ENCODE measurements at places on chromosomes 3 and 15.
A peak's percentile ranks its signal among the peaks of the same experiment; 100 is the strongest.

DNA sequence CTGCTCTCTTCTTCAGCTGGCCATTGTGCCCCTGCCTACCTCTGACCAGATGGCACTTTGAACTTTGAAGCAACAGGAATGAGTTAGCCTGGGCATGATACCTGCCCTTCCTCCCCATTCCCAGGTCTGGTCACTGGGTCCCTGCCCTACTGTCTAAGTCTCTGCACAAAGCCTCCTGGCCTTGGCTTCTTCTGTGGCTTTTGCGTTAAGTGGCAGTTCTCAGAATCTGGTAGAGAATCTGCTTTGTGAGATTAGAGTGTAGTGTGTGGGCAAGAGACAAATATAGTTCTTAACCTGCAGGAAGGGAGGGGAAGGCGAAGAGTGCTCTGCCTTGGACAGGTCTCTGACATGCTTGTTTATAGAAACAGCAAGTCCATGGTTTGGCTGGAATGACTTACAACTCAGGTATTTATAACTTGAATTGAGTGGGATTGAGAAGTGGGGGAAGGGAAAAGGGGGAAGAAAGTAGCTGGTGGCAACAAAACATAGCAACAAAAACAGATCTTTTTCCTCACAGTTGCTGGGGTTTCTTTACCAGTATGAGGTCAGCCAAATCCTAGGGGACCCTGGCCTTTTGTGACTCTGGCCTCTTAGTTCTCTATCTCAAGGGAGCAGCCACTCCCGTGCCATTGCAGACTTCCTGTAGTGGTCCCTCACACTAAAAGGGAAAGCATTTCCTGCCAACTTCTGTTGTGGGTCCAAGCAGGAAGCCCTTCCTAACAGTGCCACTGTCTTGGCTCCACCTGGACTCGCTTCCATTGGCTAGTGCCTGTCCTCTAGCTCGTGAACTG lies 16.7 kb downstream of the MAPKBP1 start:
- DNase-seq, result no peak

DNA sequence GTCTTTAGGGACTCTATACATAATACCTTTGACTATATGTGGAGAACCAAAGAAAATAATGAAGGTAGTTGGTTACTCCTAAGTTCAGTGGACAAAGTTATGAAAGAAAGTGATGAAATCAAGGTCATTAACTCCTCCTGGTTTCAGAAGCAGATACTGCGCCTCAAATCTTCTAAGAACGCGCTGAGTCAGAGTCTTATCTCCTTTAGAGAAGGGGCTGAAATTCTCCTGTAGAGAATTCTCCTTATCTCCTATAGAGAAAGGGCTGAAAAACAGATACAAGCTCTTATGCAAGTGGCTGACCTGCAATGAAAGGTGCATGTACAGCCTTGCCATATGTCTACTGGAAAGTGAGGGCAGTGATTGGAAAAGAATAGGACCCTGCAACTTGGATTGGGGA lies 824.2 kb downstream of the NSUN3 start:
- no peak for DNase-seq

DNA sequence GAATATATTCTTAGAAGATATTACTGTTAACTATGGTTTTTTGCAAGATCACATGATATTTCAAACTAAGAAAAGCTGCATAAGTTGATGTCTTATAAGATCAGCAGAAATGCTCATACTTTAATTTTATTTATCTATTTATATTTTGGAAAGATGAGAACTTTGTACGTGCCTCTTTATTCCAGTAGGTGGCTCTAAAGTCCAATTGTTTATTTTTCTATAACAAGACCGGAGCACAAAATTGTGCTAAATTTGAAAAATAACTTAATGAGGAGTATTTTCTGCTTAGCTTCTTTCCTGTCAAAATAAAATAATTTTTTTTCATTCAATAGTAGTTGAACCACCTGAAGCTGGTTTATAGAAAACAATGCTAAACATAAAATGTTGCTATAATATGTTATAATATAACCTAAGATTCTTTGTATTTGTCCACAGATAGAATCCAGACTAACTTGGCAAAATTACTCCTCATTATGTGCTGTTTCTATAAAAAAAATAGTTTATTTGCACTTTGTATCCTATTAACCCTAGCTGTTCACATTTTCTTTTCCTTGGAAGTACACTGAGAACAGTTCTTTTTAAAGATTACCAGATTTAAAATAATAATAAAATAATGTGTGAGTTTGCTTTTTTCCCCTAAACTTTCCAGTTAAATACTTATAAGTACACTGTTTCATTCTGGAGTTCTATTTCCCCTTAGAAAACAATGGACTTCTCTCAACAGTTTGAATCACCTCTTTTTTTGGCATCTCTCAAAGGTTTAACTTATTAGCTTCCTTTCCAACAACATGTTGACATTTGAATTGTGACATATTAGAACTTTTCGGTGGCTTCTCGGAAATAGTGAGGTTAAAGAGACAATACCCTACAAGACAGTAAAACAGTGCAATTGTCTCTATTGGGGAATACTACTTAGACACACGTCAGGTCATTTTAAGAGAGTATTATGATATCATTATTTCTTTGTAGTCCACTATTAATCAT lies 530.0 kb downstream of the MECOM start:
- DNase-seq, result no peak

DNA sequence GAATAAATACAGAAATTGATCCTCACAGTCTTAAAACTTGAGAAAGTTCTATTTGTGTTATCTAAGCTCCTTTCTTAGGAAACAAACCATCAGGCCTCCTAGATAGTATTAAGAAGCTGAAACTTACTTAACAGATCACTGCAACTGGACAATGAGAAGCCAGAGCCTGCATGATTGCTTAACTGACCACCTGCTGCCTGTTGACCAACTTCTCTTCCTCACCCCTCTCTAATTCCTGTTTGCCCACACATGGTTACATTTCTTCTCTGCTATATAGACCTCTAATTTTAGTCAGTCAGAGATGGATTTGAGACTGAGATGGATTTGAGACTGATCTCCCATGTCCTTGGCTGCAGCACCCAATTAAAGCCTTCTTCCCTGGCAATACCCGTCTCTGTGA lies 13.5 kb downstream of the CCPG1 start:
- no peak for DNase-seq

GRCh38 chr3:194588236-194588635 lies 45.0 kb downstream of the TMEM44 start:
- no peak for DNase-seq

GRCh38 chr3:113741086-113741485 lies 5.0 kb downstream of the NAA50 start:
- DNase-seq, result no peak

GRCh38 chr15:59063042-59063441 lies 41.9 kb upstream of the CCNB2 start:
- no peak for DNase-seq

- no peak for DNase-seq
Measured at GRCh38 chr3:14297305-14297704, 105.1 kb upstream of the SLC6A6 start.

DNA sequence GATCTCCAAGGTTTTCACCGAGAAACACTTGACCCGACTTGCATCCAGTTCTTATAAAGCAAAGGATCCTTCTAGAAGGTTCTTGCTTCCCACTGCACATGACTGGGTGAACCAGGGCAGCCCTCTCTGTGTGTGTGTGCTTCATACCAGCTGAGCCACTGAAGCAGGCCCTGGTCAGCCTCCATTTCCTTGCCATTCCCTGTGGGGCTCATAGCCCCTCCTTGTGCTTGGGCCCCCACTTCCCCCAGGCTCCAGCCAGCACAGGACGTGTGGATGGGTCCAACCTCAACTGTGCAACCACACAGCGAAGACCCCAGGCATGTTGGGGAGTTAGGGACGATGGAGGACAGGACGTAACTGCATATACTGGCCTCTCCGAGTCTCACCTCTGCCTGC lies 15.5 kb downstream of the KLF15 start:
- DNase-seq, result no peak

DNA sequence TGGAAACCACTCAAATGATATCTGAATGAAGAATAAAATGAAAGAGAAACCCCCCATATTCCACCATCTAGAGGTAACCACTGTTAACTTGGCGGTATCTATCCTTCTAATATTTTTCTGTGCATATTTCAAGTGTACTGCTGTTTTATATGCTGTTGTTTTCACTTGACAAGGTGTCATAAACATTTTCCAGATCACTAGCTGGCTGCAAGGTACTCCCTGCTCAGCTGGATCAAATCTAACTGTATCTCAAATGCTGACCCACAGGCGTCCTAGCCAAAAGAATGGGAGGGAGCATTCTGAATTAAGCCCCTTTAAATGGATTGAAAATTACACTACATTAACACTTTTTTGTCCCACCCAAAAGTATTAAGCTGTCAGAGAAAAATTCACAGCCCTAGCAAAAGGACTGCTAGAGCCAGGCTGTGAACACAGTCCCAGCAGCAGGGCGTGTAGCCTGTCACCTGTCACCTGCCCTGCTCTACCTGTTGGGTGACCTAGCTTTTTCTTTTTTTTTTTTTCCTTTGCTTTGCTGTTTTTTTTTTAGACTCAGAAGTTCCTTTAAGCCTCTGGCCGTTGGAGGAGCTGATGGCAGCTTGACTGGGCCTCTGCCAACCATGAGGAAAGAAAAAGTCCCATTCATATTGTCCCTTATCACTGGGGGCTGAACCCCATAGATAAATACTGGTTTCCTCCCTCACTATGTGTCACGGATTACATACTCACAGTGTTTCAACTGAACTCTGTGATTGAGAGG lies 93.7 kb upstream of the TSC22D2 start:
- no peak for DNase-seq

- DNase-seq, result no peak
Measured at GRCh38 chr3:89000886-89001285, 106.5 kb upstream of the EPHA3 start.

- DNase-seq, result peak; percentile 56
Measured at GRCh38 chr15:59976480-59977271, 27.4 kb upstream of the FOXB1 start.

GRCh38 chr3:72065872-72066641 lies 281.1 kb upstream of the PROK2 start:
- no peak for DNase-seq

- DNase-seq, result no peak
Measured at GRCh38 chr3:166879661-166880060, 500.4 kb downstream of the ZBBX start.

- no peak for DNase-seq
Measured at GRCh38 chr3:193805448-193805847, 212.4 kb downstream of the OPA1 start.

Data from CD4-positive, alpha-beta T cell treated with Interleukin-2 at 100 ng/mL for 4 hours (primary cell).